Left colon (tissue), 2 donors: ENCODE measurements at places on chromosomes 7 and 10.

- DNase-seq = peak; percentile 67
These were observed 615 bp downstream of the ARHGAP12 start for GRCh38 chr10:31927884-31928548.

DNA sequence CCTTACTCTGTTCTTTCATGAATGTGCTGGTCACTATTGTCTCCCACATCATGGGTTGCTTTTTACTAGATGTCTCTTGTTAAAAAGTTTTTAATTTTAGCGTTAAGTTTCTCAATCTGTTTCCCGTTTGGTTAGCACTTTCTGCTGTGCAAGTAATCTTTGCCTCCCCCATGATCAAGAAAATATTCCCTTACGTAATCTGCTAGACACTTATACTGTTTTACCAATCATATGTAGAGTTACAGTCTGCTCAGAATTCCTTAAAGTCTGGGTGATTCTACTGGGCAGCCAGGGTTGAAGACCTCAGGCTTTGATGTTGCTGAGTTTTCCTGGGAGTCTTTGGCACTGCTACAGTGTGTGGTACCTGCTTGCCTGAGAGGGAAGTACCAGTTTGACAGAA lies 38.2 kb upstream of the RPA3 start:
- no peak for DNase-seq

GRCh38 chr10:24989867-24990266 lies 26.1 kb downstream of the ENKUR start:
- DNase-seq = no peak

DNA sequence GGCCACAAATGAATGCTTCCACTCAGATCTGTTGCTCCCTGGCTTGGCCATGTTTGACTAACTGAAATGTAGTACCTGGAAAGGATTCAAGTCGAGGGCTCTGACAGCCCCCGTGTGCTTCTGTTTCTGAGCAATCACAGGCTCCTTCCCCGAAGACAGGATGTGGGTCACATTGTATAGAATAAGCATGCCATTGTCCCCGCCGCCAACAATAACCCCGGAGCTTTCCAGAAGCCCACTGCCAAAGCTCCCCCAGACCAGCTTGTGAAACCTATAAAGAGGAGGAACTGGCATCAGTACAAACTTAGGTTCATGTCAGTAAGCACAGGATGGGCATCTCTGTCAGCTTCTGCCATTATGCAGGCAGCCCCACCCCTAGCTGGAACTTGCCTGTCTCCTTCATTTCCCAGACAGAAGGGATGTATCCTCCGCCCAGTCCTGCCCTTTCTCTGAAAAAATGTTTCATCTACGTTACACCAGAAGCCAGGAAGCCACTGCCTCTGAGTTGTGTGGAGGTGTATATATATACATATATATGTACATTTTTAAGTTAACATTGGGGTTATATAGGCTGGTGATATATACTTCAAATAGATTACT lies 10.3 kb downstream of the SEC31B start:
- DNase-seq = no peak

GRCh38 chr10:133303206-133303605 lies 5.5 kb downstream of the TUBGCP2 start:
- DNase-seq = no peak

- DNase-seq = no peak
These were observed 341.0 kb upstream of the ZMIZ1 start for GRCh38 chr10:78727728-78728127.

DNA sequence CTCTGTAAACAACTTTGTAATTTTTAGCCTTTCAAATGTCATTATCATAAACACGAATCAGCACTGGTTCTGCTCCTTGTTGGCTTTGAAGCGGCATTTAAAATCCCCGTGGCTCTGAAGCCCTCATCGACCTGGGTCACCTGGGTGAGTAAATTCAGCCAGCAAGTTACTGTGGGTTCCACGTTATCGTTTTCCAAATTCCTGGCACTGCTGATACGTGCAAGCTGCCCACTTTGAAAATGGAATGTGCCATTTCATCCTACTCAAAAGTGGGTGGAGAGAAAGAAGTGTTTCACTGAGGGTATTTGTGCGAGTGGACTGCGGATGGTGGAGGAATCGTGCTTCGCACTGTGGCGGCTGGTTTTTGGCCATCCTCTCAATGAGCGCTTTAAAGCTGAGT lies 281.7 kb downstream of the KLF6 start:
- no peak for DNase-seq

GRCh38 chr7:158047391-158048059 lies 540.1 kb downstream of the PTPRN2 start:
- no peak for DNase-seq

- DNase-seq = no peak
These were observed 8.3 kb upstream of the CYP2C8 start for GRCh38 chr10:95077556-95077955.

- DNase-seq = no peak
These were observed 202.2 kb downstream of the SNX10 start for GRCh38 chr7:26493737-26494428.

GRCh38 chr10:74244097-74244685 lies 93.2 kb downstream of the ADK start:
- no peak for DNase-seq

DNA sequence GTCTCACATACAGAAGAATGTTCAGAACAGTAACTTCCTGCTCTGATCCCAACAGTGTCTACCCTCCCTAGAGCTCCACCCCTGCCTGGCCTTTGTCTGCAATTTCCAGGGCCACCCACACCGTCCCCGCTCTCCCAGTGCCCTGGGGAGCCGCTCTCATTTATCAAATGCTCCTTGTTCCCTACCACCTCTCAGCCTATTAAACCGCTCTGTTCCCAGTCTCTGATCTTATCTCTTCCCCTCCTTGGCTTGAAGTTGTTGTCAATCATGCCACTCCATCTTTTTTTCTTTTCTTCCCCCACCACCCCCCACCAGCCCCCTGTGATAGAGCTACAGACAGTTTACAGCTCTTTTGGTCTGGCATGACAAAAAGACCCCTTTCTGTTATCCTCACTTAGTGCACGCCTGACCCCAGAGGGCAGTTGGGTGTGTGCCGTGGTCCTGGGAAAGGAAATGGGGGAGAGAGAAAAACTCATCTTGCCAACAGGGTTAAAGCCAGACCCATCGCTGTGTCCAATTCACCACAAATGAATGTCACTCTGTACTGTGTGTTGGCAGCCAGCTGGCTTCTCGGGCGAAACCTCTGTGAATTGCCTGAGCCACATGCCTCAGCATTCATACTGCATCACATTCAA lies 28.8 kb upstream of the HECTD2 start:
- DNase-seq = no peak

GRCh38 chr7:34135924-34136323 lies 230.6 kb downstream of the BMPER start:
- DNase-seq = no peak

DNA sequence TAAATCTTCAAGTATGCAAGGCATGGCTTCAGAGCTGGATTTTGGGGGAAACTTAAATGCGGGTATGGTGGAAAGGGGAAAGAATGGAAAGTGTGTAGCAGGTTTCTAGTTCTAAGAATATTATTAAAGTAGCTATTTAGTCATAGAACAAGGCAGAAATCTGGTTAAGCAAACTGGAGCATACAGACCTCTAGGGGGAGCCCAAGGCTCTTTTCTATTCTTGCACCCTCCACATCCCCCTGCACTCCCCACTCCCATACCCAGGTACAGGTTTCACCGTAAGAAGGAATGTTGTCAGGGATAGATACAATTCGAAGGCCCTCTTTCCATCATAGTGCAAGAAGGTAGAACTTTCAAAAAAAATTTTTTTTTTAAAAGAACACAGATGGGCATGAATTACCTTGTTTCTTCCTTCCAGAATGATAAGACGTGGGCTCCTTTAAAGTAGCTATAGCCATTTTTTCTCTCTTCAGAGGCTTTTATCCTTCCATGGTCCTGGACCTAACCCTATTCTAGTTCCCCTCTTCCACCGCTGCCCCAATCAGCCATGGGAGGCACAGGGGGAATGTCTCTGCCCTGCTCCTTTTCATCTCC lies 41.5 kb upstream of the SMIM30 start:
- peak; percentile 4 for DNase-seq

DNA sequence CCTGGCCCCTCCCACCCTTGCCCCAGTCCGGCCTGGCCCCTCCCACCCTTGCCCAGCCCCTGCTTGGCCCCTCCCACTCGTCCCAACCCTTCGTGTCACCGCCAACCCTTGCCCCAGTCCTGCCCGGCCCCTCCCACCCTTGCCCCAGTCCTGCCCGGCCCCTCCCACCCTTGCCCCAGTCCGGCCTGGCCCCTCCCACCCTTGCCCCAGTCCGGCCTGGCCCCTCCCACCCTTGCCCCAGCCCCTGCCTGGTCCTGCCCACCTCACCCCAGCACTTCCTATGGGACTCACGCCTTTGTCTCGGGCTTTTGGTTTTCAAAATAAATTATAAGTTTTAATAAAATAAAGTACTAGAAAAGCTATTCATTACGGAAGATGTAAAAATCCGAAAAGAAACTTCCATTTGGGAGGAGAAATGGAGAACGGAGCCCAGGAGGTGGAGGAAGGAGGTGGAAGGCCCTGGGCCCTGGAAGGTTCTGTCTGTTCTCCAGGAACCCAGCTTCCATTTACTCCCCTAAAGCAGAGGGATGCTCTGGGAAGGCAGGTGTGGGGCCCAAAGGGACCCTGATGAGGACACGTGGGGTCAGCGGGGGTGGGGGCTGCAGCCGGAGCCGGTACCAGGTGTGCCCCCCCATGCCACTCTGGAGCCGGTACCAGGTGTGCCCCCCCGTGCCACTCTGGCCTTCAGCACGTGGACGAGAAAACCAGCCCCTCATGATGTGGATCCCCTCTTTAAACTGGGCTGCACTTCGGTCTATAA lies 52.2 kb downstream of the PWWP2B start:
- DNase-seq = peak; percentile 79

GRCh38 chr7:12800486-12800885 lies 113.1 kb downstream of the ARL4A start:
- no peak for DNase-seq

DNA sequence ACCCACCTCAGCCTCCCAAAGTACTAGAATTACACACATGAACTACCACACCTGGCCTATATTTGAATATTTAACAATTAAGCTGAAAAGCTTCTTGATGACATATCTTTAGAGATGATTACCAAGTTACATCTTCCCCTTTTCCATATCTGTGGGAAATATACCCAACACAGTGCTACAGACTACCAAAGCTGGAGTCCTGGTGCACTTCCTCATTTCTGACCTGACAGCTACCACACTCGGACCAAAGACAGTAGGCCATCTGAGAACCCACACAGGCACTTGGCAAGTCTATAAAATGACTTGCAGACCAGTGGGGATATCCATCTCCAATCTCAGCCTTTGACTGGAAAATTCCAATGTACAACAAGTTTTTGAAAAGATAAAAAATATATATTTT lies 270.4 kb upstream of the KLF14 start:
- no peak for DNase-seq

- no peak for DNase-seq
These were observed 36.9 kb downstream of the TAF3 start for GRCh38 chr10:7855205-7855604.

DNA sequence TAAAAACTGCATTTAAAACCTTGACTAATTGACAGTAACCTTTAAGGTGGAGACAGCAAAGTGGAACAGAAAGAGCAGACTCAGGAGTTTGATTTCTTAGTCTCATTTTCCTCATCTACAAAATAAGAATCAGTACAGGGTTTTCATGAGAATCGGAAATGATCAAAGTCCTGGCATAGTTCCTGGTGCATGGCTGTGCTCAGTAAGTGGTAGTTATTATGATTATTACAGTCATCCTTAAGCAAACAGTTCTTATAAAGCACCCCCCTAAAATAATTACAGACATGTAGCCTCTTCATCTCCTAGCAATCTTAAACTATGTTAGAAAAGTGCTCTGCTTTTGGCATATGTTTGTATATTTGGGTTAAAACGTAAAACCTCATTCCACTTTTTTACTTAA lies 18.0 kb downstream of the NEBL start:
- DNase-seq = no peak

- DNase-seq = peak; percentile 67
These were observed 116.4 kb downstream of the C10orf105 start for GRCh38 chr10:71603150-71603549.

DNA sequence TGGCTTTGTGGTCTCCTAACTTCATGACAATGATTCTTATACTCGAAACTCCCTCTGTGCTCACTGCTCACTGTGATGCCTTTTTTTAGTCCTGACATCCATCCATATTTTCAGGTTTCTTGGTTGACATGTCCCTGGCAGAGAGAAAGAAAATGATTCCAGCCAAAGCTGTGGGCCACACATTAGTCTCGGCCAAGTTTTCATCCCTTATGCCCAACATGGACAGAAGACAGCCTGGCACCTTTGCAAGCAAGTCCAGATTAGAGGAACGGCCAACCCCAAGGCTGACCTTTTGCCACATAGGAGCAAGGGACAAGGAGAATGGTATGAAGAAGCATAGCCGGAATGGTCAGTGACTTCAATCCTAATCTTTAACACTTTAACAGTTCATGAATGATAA lies 8.7 kb upstream of the OPALIN start:
- no peak for DNase-seq
